ENCODE measurements at places on chromosomes 2 and 18.

GRCh38 chr18:8277270-8277669 lies 332.0 kb upstream of the RAB12 start:
- DNase-seq, result no peak

DNA sequence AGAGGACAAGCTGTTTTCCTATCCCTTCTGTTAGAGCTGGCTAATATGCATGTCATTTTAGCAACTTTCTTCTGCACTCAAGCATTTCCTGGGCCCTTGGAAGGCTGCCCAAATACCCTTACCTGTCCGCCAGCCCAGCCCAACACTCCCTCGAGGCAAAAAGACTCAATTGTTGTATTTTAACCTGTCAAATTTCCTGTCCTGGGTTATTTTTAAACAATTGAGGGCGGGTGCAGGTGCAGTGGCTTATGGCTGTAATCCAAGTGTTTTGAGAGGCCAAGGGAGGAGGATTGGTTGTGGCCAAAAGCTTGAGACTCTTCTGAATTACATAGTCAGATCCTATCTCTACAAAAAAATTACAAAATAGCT lies 125.0 kb upstream of the ARHGAP28 start:
- DNase-seq, result no peak

DNA sequence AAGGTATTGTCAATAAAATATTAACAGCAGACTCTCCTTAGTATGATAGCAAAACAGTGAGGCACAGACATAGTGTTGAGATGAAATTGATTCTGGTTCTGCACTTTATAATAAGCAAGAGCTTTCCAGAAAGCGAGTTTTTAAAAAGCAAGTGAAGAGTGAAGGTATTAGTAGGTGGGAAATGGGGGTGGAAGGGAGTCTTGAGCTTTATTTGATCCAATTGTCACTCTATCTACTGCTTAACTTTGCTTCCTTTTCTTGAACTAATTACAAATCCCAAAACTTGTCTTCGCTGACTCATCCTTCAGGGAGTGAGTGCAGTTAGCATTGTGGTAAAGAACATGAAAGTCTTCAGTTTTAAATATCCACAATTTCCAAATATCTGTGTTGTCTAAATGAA lies 120.6 kb upstream of the BOD1L2 start:
- DNase-seq, result no peak

DNA sequence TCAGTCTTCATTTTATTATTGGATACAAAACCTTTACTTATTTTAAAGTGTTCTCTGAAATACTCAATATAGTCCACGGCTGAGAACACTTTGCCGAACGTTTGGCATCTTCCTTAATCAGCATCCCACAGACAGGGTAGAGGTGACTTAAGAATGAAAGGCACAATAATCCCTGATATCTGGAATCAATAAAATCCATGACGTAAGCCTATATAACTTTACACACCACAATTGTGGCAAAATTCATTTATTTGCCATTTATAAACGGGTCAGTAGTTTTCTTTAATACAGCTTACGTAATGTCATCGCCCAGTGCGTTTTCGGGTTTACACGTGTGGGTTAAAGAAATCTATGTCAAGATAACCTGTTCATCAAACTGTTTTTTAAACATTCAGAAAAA lies 1.3 kb downstream of the MGAT4A start:
- DNase-seq, result no peak

DNA sequence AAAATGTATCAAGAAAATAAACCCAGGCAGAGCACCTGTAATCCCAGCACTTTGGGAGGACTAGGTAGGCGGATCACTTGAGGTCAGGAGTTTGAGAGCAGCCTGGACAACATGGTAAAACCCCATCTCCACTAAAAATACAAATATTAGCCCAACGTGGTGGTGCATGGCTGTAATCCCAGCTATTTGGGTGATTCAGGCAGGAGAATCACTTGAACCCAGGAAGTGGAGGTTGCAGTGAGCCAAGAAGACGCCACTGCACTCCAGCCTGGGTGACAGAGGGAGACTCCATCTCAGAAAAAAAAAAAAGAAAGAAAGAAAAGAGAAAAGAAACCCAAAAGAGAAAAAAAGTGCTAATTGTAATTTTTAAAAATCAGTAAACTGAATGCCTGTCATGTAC lies 41.4 kb downstream of the DDX18 start:
- DNase-seq, result no peak

GRCh38 chr2:112006076-112006410 lies 49.0 kb upstream of the TMEM87B start:
- DNase-seq, result no peak

- DNase-seq, result no peak
These were observed 46.2 kb downstream of the PKP4 start for GRCh38 chr2:158502974-158503373.

- DNase-seq, result no peak
These were observed 73.7 kb upstream of the SLC1A4 start for GRCh38 chr2:64915510-64915900.

- DNase-seq, result no peak
These were observed 828.0 kb downstream of the SLC4A3 start for GRCh38 chr2:220455351-220455990.

- DNase-seq, result no peak
These were observed 36.4 kb downstream of the TBC1D8 start for GRCh38 chr2:101114815-101115214.

- DNase-seq, result no peak
These were observed 167.0 kb downstream of the MGAT5 start for GRCh38 chr2:134420920-134421319.

GRCh38 chr2:240277073-240277806 lies 136.8 kb upstream of the OTOS start:
- no peak for DNase-seq

GRCh38 chr2:116435648-116436047 lies 1378.8 kb upstream of the DDX18 start:
- no peak for DNase-seq

DNA sequence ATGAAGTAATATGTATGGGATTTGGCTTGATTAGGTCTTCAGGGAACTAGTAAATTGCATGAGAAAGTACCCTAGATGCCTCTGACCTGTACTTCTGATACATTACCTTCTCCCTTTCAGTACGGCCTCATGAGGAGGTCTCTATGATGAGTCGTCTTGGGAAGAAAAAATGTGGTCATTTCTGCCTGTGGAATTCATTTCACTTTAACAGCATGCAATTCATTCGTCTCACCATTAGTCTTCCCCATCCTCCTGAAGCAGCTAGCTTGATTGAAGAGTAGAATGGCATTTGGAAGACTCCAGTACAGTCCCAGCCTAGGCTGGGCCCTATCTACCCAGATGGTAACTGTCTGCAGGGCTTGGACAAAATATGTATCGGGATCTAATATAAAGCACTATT lies 52.2 kb downstream of the TMX3 start:
- DNase-seq, result no peak

- DNase-seq, result no peak
These were observed 96.0 kb upstream of the ST3GAL5 start for GRCh38 chr2:85984788-85985187.

DNA sequence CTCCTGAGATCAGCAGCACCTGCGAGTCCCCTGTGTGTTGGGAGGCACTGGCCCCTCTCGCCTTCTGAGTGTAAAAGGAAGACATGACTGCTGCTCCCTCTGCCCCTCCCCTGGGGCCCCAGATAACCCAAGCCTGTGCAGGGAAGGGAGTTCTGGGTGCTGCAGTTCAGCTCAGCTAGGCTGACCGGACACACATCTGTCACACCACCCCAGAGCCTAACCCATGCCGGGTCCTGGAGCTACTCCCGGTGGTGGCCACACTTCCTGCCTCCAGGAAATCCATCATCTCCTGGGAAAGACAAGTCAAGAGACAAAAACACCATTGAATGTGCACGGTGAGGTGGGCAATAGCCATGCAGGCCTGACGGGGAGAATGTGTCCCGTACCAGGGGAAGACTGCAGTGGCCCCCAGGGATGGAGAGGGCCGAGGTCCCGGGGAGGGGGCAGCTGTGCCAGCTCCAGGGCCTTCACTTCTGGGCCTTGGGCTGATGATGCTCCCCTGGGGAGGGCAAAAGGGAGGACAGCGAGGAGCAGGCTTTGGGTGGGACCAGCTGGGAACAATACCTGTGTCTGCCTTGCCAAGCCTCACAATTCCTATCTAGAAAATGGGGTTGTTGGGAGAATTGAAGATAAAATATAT lies 210.6 kb downstream of the TFCP2L1 start:
- no peak for DNase-seq

- no peak for DNase-seq
These were observed 248.3 kb upstream of the KYNU start for GRCh38 chr2:142629193-142629592.

GRCh38 chr2:239669899-239670460 lies 269.2 kb upstream of the HDAC4 start:
- DNase-seq, result no peak

GRCh38 chr2:72949642-72950041 lies 32.3 kb downstream of the EMX1 start:
- DNase-seq, result no peak

DNA sequence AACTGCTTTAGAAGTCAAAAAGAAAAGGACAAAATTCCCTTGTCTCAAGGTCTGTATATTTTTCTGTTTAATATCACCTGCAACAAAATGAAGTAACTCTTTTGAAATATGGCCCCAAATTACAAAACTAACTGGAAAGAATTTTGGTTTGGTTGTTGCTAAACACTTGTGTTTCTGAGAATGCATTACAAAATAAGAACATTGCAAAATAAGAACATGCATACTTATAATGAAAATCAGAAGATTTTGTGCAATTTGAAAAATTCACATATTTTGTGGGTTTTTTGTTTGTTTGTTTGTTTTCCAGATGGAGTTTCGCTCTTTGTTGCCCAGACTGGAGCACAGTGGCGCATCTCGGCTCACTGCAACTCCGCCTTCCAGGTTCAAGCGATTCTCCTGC lies 21.8 kb downstream of the NDUFB3 start:
- no peak for DNase-seq
